ENCODE measurements at places on chromosomes 1 and 21.

- DNase-seq: no peak
Observed at GRCh38 chr21:40331172-40331571, 463.9 kb downstream of the PCP4 start.

GRCh38 chr1:50968821-50969610 lies 1.0 kb upstream of the CDKN2C start:
- peak; percentile 38 for DNase-seq

DNA sequence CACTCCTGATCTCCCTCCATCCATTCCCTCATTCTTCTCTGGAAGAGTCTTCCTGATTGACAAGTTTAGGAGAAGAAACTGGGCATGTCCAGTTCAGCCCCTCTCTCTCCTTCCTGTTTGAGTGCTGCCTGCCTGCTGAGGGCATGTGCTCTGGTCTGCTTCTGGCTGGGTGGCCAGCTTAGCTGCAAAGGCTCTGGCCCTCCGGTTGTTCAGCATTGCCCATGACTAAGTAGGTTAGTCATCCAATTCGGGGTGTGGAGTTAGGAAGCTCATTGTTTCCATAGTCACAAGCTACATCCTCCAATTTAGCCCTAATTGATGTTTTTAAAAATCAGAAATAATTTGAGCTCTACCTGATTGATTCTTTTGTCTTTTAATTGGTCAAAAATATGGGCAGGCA lies 25.6 kb upstream of the PLA2G2E start:
- DNase-seq: no peak

GRCh38 chr1:47751193-47751592 lies 246.0 kb downstream of the TRABD2B start:
- DNase-seq: no peak

- DNase-seq: peak; percentile 92
Observed at GRCh38 chr1:160768295-160768657, 27.7 kb upstream of the LY9 start.

GRCh38 chr1:159869173-159869572 lies 6.7 kb upstream of the VSIG8 start:
- peak; percentile 32 for DNase-seq

GRCh38 chr1:78607334-78607927 lies 12.8 kb upstream of the IFI44L start:
- DNase-seq: no peak
